ENCODE measurements at places on chromosomes 6 and 20. TPM values are rescaled to one million over a fixed set of nuclear protein-coding genes. Genes with fewer than 3 reads are reported as not detected.

TEAD3 gene
- total RNA-seq: 4.6 TPM

GPX5 gene
- not detected for total RNA-seq

NCOA5 gene
- total RNA-seq: 26.8 TPM

TBX18 gene
- total RNA-seq: 15.8 TPM

BTN1A1 gene
- not detected for total RNA-seq

ARMC12 gene
- 0.44 TPM for total RNA-seq

C6orf58 gene
- not detected for total RNA-seq

HSPA12B gene
- 0.59 TPM for total RNA-seq

SALL4 gene
- 1.3 TPM for total RNA-seq

NNAT gene
- not detected for total RNA-seq

ISM1 gene
- 0.20 TPM for total RNA-seq

NKX2-4 gene
- total RNA-seq: not detected

TRPC4AP gene
- 41.9 TPM for total RNA-seq
